ENCODE measurements at places on chromosomes 4 and X.
A peak's percentile ranks its signal among the peaks of the same experiment; 100 is the strongest.

GRCh38 chrX:41291309-41291708 lies 42.7 kb upstream of the DDX3X start:
- no peaks in the 10 kb centered on the region for H3K4me1 ChIP-seq
- H3K36me3 ChIP-seq, result peaks cover 4% of the 10 kb centered on the region
- DNase-seq, result no peak

GRCh38 chr4:10196191-10196590 lies 79.6 kb upstream of the WDR1 start:
- H3K4me1 ChIP-seq, result no peaks in the 10 kb centered on the region
- no peak for DNase-seq
- peaks cover 12% of the 10 kb centered on the region for H3K27me3 ChIP-seq
- no peak overlapping the region for H3K27ac ChIP-seq
- no peaks in the 10 kb centered on the region for H3K36me3 ChIP-seq

- DNase-seq, result no peak
- H3K4me3 ChIP-seq, result no peak overlapping the region
- H3K27me3 ChIP-seq, result no peaks in the 10 kb centered on the region
- H3K4me1 ChIP-seq, result no peaks in the 10 kb centered on the region
- no peak overlapping the region for H3K27ac ChIP-seq
Measured at GRCh38 chr4:165991325-165992180, 118.5 kb downstream of the TLL1 start.

DNA sequence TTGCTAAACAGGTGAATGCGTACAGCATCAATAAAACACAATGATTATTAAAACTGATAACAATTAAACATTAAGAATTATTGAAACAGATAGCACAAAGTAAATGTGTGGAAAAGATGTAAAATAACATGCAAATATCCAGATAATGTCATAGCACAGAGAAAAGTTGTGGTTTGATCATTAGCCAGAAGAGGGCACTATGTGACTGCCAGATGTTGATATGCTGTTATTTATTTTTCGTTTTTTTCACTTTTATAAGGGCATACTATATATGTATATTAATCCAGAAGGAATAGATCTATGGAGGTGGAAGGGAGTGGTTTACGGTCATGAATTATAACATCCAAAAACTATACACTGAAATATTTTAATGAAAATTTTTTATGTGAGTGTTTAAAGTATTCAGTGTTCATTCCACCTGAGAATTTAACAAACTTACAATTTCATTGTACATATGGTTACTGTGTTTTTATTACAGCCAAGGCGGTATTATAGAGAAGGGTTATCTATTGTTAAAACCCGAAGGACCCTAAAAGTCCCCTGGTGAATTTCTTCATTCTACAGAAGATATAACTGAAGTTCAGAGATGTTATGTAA lies 211.9 kb upstream of the UGT8 start:
- DNase-seq, result peak; percentile 25
- no peak overlapping the region for H3K4me3 ChIP-seq
- H3K27ac ChIP-seq, result no peak overlapping the region
- H3K27me3 ChIP-seq, result peaks cover 22% of the 10 kb centered on the region

- peak overlapping the region; percentile 4 for H3K4me3 ChIP-seq
- H3K4me1 ChIP-seq, result no peaks in the 10 kb centered on the region
- no peak overlapping the region for H3K27ac ChIP-seq
- DNase-seq, result no peak
- H3K36me3 ChIP-seq, result peaks cover 12% of the 10 kb centered on the region
Measured at GRCh38 chr4:53055274-53055673, 193.2 kb downstream of the RASL11B start.

GRCh38 chr4:162163892-162164759 lies at the start of gene FSTL5:
Gene FSTL5, minus strand, starts transcription at chr4:162164000. Its CDS starts 52,604 bp downstream, at chr4:162111396.
- DNase-seq, result peak; percentile 16
- H3K36me3 ChIP-seq, result no peaks in the 10 kb centered on the region

GRCh38 chr4:97394653-97395052 lies 748.6 kb downstream of the STPG2 start:
- no peaks in the 10 kb centered on the region for H3K36me3 ChIP-seq
- no peaks in the 10 kb centered on the region for H3K27me3 ChIP-seq
- no peak overlapping the region for H3K27ac ChIP-seq
- no peaks in the 10 kb centered on the region for H3K4me1 ChIP-seq
- no peak for DNase-seq

DNA sequence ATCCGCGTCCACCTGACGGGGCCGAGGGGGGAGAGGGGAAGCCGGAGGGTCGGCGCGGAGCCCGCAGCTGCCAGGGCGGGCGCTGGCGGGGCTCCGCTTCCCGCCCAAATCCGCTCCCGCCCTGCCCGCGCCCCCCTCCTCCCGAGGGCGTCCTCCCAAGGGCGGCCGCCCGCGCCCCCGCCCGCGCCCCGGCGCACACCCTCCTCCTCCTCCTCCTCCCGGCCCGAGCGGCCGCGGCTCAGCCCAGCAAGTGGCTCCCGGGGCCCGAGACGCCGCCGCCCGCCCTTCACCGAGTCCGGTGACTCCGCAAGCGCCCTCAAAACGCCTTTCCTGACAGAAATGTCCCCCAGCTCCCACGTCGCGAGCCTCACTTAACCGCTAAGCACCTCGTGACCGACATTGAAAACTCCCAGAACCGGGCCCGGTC lies 487 bp downstream of the HMGB2 start:
- H3K4me3 ChIP-seq, result peak overlapping the region; percentile 100
- H3K4me1 ChIP-seq, result peaks cover 24% of the 10 kb centered on the region
- no peaks in the 10 kb centered on the region for H3K27me3 ChIP-seq
- H3K36me3 ChIP-seq, result peaks cover 15% of the 10 kb centered on the region
- DNase-seq, result no peak

DNA sequence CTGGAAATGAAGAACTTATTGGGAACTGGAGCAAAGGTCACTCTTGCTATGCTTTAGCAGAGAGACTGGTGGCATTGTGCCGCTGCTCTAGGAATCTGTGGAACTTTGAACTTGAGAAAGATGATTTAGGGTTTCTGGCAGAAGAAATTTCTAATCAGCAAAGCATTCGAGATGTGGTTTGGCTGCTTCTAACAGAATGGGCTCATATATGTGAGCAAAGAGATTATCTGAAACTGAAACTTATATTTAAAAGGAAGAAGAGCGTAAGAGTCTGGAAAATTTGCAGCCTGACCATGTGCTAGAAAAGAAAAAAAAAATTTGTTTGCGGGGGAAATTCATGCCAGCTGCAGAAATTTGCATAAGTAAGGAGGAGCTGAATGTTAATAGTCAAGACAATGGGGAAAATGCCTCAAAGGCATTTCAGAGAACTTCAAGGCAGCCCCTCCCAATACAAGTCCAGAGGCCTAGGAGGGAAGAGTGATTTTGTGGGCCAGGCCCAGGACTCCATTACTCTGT lies 35.9 kb upstream of the PAPSS1 start:
- no peak overlapping the region for H3K4me3 ChIP-seq
- no peak for DNase-seq
- H3K36me3 ChIP-seq, result no peaks in the 10 kb centered on the region
- H3K27me3 ChIP-seq, result peaks cover 4% of the 10 kb centered on the region
- H3K4me1 ChIP-seq, result peaks cover 9% of the 10 kb centered on the region

- H3K4me1 ChIP-seq, result no peaks in the 10 kb centered on the region
- no peak overlapping the region for H3K4me3 ChIP-seq
- H3K27me3 ChIP-seq, result peaks cover 20% of the 10 kb centered on the region
- no peak overlapping the region for H3K27ac ChIP-seq
Measured at GRCh38 chr4:41307638-41308037, 50.9 kb downstream of the UCHL1 start.

DNA sequence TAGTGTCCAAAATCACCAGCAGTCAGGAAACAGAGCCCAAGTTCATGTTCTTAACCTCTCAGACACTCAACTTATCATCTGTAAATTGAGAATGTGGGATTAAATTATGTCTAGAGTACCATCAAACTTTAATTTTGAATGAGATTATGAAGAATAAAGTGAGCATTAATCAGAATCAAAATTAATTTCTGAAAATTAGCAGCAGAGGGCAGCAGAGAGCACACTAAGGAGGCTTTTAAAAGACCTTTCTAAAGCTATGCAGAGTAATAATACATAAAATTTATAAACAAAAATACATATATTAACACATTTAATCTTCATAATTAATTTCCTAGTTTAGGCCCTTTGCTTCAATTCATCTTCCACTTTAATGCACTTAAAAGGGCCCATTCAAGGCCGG lies 7.1 kb downstream of the TASL start:
- H3K27ac ChIP-seq, result peak overlapping the region; percentile 69
- no peak overlapping the region for H3K4me3 ChIP-seq
- no peaks in the 10 kb centered on the region for H3K27me3 ChIP-seq
- H3K4me1 ChIP-seq, result peaks cover 36% of the 10 kb centered on the region
- H3K36me3 ChIP-seq, result peaks cover 15% of the 10 kb centered on the region
- DNase-seq, result peak; percentile 33

DNA sequence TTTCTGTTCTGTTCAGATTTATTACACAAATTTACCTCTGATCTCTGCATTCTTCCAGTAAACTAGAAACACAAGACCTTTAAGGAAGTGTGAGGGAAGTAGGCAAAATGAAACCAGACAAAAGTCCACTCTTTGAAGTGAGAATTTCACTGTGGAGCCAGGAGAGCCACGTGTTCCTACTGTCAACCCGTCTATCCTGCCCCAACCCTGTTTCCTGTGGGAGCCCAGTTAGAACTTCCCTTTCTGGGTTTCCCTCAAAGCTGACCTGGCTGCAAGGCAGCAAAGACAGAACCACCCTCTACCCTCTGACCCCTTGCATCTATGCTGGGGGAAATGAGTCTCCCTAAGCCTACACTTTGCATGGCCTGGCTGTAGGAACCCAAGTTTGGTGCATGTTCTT lies 40.0 kb downstream of the TMEM144 start:
- peaks cover 19% of the 10 kb centered on the region for H3K27me3 ChIP-seq
- DNase-seq, result no peak
- H3K4me3 ChIP-seq, result no peak overlapping the region

- H3K27me3 ChIP-seq, result no peaks in the 10 kb centered on the region
- no peak overlapping the region for H3K27ac ChIP-seq
- DNase-seq, result no peak
- H3K4me1 ChIP-seq, result no peaks in the 10 kb centered on the region
Measured at GRCh38 chr4:56250776-56251175, 136.5 kb downstream of the AASDH start.

DNA sequence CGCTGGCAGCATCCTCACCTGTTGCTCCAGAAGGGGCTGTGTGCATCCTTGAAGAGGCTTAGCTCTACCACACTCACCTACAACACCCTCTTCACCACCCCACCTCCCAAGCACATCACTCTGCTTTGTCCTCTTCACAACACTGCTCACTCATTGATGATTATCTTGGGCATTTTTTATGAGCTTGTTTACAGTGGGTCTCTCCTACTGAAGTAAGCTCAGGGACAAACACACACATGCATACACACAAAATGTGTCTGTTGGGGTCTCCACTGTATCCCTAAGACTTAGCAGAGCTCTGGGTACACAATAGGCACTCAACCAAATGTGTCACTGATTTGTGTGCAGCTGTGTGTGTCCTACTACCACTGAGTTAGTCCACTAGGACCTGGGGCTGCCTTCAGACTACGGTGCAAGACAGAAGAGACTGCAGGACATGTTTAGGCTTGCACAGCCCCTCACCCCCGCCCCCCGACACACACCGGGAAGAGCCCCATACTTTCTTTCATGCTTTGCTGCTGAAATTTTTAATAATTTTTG lies 1.3 kb upstream of the GABRE start:
- peaks cover 20% of the 10 kb centered on the region for H3K27me3 ChIP-seq
- H3K4me1 ChIP-seq, result peaks cover 2% of the 10 kb centered on the region
- H3K36me3 ChIP-seq, result no peaks in the 10 kb centered on the region

DNA sequence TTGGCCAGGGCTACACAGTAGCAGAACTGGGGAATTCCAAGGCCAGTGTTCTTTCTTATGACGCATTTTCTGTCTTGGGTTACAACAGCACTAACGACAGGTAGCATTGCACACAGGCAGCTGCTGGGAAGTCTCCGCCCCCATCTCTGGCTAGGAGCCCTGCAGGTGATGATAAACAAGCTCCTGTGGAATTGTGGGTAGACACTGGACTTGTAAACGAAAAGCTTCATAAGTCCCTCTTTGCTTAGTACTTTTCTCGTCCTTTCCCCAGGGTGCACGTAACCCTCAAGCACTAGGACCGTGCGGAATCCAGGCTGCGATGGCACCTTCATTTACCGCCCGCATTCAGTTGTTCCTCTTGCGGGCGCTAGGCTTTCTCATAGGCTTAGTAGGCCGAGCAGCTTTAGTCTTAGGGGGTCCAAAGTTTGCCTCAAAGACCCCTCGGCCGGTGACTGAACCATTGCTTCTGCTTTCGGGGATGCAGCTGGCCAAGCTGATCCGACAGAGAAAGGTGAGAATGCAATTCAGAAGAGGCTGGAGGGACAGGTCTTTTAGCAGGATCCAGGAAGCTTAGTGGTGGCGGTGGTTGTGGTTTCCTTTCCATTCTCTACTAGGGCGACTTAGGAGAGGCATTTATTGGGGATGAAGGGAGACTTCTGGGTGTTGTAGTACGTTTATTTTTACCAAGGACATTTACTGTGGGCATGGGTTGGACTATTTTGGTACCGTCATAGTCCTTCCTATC lies at the start of gene FAAH2:
FAAH2 (plus strand) TSS at position 200 of the 745 bp plus-strand sequence; CDS start at position 320, 120 bp downstream.
- no peaks in the 10 kb centered on the region for H3K36me3 ChIP-seq
- DNase-seq, result no peak
- peak within 1 kb of the TSS; percentile 41 for H3K27ac ChIP-seq
- H3K27me3 ChIP-seq, result no peaks in the 10 kb centered on the region

GRCh38 chrX:68307769-68308168 lies 125.5 kb downstream of the OPHN1 start:
- H3K4me1 ChIP-seq, result no peaks in the 10 kb centered on the region
- no peak overlapping the region for H3K4me3 ChIP-seq
- H3K36me3 ChIP-seq, result no peaks in the 10 kb centered on the region
- DNase-seq, result no peak

DNA sequence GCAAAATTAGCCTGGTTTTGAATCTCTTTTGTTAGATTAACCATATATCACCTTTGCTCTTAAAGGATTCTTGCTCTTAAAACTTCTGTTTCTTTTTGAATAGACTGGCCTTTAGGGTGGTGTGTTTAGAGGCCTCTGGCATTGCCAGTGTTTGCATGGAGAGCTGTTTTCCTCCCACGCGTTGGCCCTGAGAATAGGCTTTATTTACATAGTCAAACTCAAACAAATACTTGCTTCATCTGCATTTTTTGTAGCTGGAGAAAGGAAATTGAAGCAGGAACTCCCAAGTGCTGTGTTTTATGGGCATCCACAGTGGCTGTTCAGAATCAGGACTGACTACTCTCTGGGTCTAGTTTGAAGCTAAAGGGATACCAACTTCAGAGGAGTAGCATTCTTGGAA lies 2.7 kb downstream of the SHROOM2 start:
- H3K27ac ChIP-seq, result no peak overlapping the region
- no peaks in the 10 kb centered on the region for H3K4me1 ChIP-seq
- no peak for DNase-seq
- H3K27me3 ChIP-seq, result peaks cover 21% of the 10 kb centered on the region

- H3K4me3 ChIP-seq, result peak overlapping the region; percentile 90
- H3K4me1 ChIP-seq, result peaks cover 9% of the 10 kb centered on the region
- no peak overlapping the region for H3K27ac ChIP-seq
- no peak for DNase-seq
Measured at GRCh38 chr4:41257906-41258305, 1.2 kb downstream of the UCHL1 start.

DNA sequence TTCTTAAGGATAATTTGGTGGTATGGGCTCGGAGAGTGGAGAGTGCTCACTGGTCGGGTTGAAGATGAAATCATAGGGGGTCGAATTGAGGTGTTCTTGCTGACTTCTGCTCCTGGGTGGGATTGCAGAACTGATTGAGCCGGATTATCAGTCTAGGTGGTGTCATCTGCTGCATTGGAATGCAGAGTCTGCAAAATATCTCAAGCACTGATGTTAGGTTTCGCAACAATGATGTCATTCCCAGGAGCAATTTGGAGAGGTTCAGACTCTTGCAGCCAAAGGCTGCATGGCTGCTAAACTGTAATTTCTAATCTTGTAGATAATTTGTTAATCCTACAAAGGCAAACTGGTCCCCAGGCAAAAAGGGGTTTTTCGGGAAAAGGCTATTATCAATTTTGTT lies 67.7 kb downstream of the RHOH start:
- DNase-seq, result no peak
- no peaks in the 10 kb centered on the region for H3K27me3 ChIP-seq
- no peaks in the 10 kb centered on the region for H3K36me3 ChIP-seq
- H3K27ac ChIP-seq, result no peak overlapping the region

Data from naive B cell (primary cell).